ENCODE measurements at places on chromosomes 7 and 10. TPM values are rescaled to one million over a fixed set of nuclear protein-coding genes. Genes with fewer than 3 reads are reported as not detected.

Gene TDRD1
- not detected for total RNA-seq

Gene CALY
- total RNA-seq: 1.5 TPM

Gene ASZ1
- not detected for total RNA-seq

Gene C10orf67
- total RNA-seq: 0.43 TPM

Gene SPDYE6
- total RNA-seq: not detected

Gene MRLN
- total RNA-seq: not detected

Gene STEAP2
- total RNA-seq: 2.7 TPM

Gene CCDC136
- total RNA-seq: 4.5 TPM

Gene RGR
- total RNA-seq: not detected

Gene BMPER
- total RNA-seq: 0.29 TPM

Gene PDCD11
- 35.2 TPM for total RNA-seq

Gene CCDC172
- total RNA-seq: not detected

Gene FXYD4
- not detected for total RNA-seq

Gene ENTPD1
- not detected for total RNA-seq

Gene GNGT1
- not detected for total RNA-seq

Gene HOGA1
- total RNA-seq: 10.8 TPM

Gene ELN
- 0.12 TPM for total RNA-seq

Gene CCSER2
- total RNA-seq: 12.5 TPM

Gene SPOCK2
- 27.9 TPM for total RNA-seq

- no peak for DNase-seq
Observed at GRCh38 chr7:71645836-71646235, 513.9 kb downstream of the GALNT17 start.

GRCh38 chr10:110524859-110525232 lies 27.1 kb downstream of the DUSP5 start:
- DNase-seq: no peak

GRCh38 chr7:117582219-117582704 lies 102.4 kb downstream of the CFTR start:
- no peak for DNase-seq

- DNase-seq: no peak
Observed at GRCh38 chr10:90167174-90168064, 466.0 kb downstream of the KIF20B start.

- DNase-seq: no peak
Observed at GRCh38 chr10:37872283-37872682, 14.9 kb upstream of the ZNF248 start.

GRCh38 chr10:90675621-90676020 lies 182.2 kb downstream of the HTR7 start:
- DNase-seq: no peak

DNA sequence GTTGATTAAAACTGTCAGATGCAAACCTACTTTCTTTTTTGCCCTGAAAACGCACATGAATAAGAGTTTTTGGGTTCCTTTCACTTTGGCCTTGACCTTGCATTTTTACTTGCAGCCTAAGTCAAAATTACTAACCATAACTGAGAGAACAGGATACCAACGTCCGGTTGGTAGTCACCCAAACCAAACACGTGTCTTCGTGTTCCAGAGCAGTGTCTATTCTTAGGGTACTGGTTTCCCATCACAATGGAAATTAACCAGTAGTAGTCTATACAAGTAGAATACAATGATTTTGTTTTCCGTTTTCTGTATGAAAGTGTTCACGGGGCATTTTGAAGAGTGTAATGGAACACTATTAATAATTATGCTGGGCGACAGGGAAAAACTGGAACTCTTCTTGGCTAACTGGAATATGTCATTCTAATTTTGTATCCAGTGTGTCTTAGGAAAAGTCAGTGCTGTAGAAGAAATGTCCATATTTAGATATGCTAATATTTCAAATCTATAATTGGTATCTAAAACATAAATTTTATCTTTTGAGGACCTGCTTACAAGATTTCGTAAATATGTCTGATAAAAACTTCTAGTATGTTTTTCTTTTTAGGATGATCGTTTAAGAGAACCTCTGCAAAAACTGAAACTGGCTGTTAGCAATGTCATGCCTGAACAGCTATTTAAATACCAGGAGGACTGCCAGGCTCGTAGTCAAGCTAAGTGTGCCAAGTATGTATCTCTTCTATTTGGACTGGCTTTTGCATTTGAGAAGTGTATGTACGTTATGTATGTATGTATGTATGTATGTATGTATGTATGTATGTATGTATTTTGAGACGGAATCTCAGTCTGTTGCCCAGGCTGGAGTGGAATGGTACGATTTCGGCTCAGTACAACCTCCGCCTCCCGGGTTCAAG lies 40.9 kb downstream of the UBN2 start:
- DNase-seq: no peak

GRCh38 chr7:111756687-111757178 lies 194.4 kb upstream of the IMMP2L start:
- no peak for DNase-seq

GRCh38 chr10:14554091-14554490 lies 220.6 kb downstream of the FAM107B start:
- DNase-seq: no peak

DNA sequence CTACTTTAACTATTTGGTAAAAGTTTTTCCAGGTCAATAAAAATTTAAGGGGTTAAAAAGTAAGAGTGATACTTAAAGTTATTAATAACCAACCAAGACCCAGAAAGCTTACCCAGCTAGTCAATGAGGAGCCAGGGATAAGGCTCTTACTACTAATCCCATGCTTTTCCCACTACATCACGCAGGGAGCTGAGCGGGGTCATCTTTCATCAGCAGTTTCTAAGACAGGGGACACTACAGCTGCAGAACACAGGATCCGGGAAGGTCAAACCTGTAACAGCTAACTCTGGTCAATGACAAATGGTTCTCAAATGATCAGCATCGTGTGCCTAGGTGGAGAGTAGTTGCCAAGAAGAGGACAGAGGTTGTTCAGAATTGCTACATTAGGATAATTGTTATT lies 65.1 kb downstream of the RSU1 start:
- DNase-seq: no peak

DNA sequence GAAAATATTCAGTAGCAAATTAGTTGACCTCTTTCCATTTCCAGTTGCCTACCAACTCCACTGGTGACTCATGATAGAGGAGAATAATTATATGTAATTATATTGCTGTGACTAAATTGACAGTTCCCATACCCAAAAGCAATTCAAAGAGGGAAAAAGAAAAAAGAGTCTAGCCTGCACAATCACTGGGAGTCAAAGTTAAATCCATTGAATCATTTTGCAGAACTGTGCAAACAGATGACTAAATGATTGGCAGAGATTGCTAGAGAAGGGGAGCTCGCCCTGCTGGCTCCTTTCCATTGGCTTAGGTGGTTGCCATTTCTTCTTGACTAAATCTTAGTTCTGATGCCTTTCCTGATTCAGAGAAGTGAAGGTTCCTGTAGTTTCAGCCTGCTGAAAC lies 1228.6 kb upstream of the SORCS1 start:
- no peak for DNase-seq

- DNase-seq: no peak
Observed at GRCh38 chr7:100803398-100804161, 23.7 kb downstream of the EPHB4 start.

DNA sequence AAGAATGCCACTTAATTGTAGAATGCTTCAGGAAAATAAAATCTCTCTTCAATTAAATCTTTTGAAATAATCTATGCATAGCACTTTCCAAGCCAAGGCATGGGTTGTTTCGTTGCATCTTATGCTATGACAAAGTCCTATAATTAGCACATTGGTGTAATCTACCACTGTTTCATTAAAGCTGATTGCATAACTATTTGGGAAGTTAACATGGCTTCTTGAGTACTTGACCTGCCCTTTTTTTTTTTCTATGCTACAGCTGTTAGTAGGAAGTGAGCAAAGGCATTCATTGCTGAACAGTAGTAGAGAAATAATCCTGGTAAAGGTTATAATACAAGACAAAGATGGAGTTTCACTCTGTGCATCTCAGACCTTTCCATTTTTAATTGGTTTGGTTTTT lies 557.2 kb upstream of the CELF2 start:
- DNase-seq: no peak

DNA sequence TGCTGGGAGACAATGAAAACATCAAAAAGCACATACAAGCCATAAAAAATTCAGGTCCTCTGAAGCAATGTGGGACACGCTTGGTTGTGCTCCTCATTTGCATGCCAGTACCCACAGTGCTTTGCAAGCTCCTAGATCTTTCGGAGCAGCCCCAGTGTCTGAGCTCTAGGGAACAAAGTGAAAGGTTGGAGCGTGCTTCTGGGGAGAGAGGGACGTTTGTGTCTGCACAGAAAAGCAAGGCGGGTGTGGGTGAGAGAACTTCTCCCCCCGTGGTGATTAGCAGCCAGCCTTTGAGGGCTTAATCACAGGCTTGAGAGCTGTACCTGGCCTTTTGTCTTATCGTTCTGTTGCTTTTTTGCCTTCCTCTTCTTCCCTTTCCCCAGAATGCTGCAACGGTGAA lies 76.7 kb upstream of the HABP2 start:
- DNase-seq: no peak

DNA sequence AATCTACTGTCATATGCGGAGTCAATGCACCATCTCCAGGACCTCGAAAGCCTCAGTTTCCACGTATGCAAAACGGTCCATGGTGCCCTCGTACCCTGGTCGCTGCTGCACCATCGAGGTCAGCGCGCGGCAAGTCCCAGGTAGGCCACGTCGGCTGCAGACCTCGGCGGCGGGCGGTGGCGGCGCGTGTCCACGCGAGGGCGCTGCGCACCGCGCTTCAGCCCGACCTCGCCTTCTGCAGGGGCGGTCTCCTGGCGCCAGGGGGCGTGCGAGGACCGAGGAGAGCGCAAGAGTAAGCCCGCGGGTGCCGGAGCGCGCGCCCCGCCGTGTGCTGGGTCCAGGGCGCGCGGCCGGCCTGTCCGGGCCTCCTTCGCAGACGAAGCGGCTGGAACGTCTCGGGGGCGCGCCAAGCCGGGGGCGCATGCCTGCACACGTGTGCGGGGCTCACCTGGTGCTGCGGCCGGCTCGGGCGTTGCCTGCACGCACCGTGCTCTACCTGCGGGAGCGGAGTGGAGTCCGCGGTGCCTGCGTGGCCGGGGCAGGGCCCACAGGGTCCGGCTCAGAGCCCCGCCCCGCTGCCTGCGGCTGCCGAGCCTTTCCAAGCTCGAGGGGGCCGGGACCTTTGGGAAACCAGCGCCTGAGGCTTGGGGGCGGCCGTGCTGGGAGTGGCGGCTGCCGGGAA lies 54.0 kb downstream of the GLRX3 start:
- no peak for DNase-seq

- no peak for DNase-seq
Observed at GRCh38 chr10:88478256-88478655, 104.9 kb downstream of the RNLS start.

GRCh38 chr10:29948881-29949355 lies 110.5 kb downstream of the JCAD start:
- no peak for DNase-seq

DNA sequence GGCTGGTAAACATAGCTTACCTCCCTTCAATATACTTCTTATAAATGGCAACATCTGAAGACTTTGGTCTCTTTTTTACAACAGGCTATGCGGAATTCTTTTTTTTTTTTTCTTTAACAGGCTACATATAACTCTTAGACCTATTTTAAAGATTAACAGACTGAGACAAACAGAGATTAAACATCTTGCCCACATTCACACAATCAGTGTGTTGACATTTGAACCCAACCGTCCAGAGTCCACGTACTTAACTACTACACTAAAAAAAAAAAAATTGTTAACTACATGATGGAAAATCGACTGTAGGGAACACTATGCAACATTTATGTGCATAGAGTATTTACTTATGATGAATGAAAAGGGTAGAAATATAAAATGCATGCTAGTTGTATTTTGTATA lies 298.5 kb downstream of the ELMO1 start:
- DNase-seq: no peak

DNA sequence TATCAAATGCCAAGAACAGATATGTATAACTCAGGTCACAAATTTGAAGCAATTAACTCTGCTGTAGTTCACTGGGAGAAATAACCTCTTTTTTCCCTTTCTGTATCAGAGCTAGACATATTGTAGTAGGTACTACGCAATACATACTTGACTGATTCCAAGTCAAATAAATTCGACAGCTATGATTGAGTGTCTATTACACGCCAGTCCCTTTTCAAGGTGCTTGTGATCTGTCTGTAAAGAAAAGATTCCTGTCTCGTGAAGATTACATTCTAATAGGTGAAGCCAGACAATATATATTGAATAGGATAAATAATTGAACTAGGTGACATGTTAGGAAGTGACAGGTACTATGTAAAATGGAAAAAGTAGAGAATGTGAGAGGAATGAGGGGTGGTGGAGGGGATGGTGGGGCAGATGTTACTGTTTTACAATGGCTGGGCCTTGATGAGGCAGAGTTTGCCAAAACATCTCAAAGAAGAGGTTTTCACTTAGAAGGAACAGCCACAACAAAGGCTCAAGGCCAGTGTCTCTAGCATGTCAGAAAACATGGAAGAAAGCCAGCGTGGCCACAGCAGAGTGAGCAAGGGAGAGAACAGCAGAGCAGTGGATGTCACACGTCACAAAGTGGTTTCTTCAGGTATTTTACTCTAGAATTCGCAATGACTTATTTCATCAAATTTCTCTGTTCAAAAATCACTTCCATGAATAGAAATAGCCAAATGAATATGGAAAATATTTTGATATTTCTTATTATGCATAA lies 282.6 kb upstream of the CACNA2D1 start:
- no peak for DNase-seq

DNA sequence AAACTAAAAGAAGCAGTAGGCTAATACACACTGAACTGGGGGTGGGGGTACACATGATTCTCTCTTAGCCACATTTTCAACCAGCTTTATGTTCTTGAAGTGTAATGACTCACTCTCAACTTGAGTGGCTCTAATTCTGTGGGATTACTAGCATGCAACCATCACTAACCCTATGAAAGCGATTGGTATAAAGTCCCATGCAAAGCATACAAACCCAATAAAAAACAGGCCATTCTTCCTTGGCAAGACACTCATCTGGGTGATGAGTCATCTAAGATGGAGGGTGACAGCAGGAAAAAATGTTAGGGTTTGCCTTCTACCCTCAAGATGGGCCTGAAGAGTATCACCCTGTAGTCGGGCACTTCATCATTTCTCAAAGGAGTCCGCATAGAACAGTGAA lies 14.9 kb upstream of the PON3 start:
- no peak for DNase-seq

GRCh38 chr10:133341983-133342382 lies 5.2 kb upstream of the PRAP1 start:
- no peak for DNase-seq

- DNase-seq: no peak
Observed at GRCh38 chr7:103413407-103413806, 32.6 kb downstream of the SLC26A5 start.

DNA sequence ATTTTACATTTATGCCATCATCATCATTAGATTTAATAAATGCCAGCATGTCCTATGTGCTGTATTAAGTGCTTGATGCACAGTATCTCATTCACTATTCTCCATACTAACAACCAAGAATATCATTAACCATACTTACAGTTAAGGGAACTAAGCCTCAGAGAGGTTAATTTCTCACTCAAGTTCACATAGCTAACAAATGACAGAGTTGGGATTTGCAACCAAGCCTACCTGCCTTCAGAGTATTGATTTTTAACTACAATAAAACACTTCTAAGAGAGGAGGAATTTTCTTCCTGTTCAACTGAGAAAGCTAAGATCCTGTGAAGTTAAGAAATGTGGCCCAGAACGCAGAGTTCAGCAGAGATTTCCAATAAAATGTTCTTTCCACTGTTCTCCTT lies 403.0 kb downstream of the KCNMA1 start:
- DNase-seq: no peak

- no peak for DNase-seq
Observed at GRCh38 chr10:130300608-130301020, 164.4 kb downstream of the GLRX3 start.

- DNase-seq: no peak
Observed at GRCh38 chr7:29611941-29612544, 48.4 kb downstream of the PRR15 start.

Data from epithelial cell of proximal tubule (primary cell).